Fibroblast of the aortic adventitia (primary cell): ENCODE measurements at places on chromosomes 3 and 15.

DNA sequence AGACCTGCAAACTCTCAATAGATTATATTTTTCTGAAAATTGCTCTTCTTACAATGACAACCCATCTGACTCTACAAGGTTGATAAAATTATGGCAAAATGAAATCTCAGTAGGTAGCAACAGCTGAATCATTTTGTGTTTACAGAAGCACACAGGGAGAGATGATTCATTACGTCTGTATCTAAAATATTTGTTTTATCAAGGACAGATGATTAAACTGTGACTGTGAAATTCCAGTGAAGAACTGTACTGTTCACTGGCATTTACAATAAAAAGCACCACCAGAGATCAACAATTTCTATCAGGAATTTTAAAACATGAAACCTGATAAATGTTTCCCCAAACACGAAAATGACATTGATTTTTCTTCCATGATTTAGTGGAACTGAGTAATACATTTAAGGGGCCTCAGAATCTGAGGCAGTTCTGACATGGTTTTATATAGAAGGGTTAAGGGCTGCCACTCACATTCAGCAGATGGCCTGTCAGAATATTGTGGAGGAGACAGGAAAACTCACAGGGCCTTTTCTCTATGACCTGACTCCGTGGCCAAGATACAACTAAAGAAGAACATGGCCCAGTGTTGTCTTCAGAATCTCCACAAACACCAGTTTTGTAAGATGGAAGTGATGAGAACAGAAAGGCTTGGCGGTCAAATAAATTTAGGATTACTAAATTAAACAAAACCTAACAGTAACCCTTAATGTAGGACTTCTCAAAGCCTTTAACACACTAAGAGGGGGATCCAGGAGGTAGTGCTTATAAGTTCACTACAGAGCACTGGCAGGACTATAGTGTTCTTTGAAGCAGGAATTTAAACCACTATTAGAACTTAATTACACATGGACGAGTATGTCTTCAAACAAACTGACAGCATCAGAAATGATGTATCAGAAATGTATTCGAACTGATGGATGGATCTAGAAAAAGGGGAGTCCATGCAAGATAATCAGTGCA is 25.9 kb downstream of the RAD18 start:
- DNase-seq: peak; percentile 85

DNA sequence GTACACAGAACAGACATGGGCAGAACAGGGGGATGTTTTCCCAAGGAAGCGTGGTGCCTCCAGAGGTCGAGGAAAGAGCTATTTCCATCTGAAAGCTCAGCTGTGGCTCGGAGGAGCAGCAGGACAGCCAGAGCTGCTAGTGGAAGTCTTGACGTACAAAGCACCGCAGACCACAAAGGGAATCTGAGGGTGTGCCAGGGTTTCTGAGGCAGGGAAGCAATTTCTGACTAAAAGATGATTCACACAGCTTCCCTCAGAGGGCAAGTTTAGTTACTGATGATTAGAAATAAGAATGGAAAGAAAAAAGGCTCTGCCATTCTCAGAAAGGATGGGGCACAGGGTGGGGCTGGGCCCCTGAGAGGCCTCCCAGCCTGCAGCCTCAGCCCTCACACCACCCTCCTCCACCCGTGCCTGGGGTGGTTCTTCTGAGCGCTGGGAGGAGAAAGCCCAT is 45.8 kb upstream of the SEC13 start:
- DNase-seq: peak; percentile 98

GRCh38 chr3:120821426-120821825 is 78.9 kb downstream of the GTF2E1 start:
- DNase-seq: no peak

GRCh38 chr3:143326983-143327778 is 207.6 kb downstream of the CHST2 start:
- no peak for DNase-seq

DNA sequence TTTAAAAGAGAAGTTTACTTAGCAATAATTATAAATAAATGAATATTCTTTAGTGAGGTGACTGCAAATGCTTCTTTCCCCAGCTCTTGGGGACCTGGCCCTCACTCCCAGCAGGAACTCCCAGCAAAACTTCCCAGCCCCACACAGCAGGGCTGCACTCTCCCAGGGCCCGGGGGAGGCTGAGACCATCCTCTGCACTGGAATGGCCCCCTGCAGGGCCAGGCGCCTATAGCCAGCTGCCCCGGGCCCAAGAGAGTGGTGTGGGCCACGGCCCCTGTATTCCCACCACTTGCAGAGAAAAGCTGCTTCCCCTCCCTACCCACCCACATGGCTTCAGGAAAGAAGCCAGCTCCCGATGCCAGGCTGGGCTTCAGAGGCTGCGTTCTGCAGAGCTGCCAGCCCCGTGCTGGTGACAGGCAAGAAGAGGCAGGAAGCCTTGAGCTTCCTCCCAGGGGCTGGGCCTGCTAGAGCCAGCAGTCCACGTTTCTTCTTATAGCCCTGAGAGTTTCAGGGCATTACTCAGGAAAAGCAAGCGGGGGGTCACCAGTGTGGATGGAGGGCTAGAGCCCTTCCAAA is 20.0 kb downstream of the IDH2 start:
- no peak for DNase-seq
